ENCODE measurements at places on chromosomes 7 and 10.

GRCh38 chr7:109864230-109864629 is 1226.7 kb upstream of the LRRN3 start:
- no peak for DNase-seq

DNA sequence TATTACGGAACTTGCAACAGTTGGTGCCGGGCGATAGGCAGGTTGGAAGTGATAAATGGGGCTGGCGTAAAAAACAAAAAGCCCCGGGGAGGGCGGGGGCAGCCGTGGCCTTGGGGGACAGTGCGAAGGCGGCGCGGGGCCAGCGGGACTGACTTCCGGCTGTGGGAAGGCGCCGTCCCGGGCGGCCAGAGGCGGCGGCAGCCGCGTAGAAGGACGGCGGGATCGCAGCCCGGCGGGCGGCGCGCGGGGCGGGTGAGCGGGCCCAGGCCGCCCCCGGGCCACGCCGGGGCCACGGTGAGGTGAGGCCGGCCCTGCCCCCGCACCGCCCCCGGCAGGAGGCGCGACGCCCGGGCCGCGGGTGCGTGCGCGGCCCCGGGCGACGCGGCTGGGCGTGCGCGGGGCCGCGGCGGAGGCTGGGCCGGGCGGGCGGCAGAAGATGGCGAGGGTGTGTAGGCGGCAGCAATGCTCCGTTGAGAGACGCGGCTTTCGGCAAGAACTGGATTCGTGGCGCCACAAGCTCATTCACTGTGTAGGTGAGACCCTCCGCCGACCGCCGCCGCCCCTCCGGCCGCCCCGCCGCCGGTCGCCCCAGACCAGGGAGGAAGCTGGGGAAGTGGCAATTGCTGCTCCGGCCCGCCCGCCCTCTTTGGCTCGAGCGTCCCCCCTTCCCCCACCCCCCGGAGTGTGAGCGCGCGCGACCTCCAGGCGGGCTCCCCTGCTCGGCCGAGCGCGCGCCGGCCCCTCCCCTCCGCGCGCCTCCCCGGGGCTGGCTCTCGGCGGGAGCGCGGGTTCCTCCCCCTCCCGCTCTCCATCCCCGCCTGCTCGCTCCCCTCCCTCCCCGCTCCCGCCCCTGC is at the start of gene LCOR:
TSS of gene LCOR (plus strand) at position 432 of the 854 bp plus-strand sequence. CDS start 116,760 bp downstream, outside the sequence.
- peak; percentile 58 for DNase-seq

- no peak for DNase-seq
Observed at GRCh38 chr10:85317827-85318226, 989.4 kb downstream of the CCSER2 start.

GRCh38 chr7:79612022-79612421 is 158.6 kb upstream of the MAGI2 start:
- DNase-seq, result no peak

- no peak for DNase-seq
Observed at GRCh38 chr7:31651234-31652062, 35.6 kb upstream of the PPP1R17 start.

- DNase-seq, result no peak
Observed at GRCh38 chr10:55146032-55146431, 345.0 kb upstream of the PCDH15 start.

- no peak for DNase-seq
Observed at GRCh38 chr7:5824297-5824610, 42.8 kb upstream of the RNF216 start.

DNA sequence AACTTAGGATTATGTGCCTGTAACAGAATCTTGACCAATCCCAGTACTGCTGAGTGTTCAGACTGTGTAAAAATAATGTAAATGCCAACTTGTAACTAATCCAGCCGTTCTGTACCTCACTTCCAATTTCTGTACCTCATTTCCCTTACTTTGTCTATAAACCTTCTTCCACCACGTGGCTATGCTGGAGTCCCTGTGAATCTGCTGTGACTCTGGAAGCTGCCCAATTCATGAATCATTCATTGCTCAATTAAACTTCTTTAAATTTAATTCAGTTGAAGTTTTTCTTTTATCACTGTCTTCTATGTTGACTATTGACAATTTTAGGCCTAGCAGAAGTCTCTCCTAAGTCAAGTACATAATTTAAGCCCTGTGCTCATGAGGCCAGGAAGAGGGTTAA is 215.3 kb upstream of the RHOBTB1 start:
- DNase-seq, result no peak

GRCh38 chr10:49650724-49651034 is 28.8 kb upstream of the C10orf53 start:
- no peak for DNase-seq

DNA sequence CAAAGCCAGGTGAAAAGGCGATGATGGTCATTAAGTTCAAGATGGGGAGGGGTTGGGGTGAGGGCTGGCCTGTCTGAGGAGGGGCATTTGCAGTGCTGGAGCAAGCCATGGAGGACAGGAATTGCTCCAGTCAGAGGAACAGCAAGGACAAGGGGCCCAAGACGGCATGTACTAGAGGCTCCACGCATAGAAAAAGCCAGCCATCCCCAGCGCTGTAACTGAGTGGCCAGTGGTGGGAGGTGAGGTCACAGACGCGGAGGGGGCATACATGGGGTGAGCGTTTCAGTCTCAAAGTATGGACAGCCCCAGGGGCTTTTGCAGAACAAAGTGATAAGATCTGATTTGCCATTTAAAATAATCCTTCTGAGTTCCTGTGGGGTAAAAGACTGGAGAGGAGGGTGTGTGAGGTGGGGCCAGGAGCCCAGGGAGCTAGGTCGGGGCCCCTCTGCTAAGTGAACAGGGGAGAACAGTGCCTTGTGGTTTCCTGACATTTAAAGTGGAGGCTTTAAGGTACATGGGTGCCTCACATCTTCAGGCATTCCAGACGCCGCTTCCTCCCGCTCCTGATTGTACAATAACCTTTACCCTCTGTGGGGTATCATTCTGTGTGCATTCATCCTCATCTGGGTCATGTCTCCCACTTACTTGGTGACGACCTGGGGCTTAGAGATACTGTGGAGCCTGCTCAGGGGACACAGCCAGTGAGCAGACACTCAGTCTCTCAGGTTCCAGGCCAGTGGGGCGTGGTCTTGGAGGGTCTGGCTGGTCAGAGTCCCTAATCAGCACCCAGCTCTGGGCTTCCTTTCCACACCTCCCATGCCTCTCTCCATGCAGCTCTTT is 105.6 kb upstream of the GPR26 start:
- no peak for DNase-seq

DNA sequence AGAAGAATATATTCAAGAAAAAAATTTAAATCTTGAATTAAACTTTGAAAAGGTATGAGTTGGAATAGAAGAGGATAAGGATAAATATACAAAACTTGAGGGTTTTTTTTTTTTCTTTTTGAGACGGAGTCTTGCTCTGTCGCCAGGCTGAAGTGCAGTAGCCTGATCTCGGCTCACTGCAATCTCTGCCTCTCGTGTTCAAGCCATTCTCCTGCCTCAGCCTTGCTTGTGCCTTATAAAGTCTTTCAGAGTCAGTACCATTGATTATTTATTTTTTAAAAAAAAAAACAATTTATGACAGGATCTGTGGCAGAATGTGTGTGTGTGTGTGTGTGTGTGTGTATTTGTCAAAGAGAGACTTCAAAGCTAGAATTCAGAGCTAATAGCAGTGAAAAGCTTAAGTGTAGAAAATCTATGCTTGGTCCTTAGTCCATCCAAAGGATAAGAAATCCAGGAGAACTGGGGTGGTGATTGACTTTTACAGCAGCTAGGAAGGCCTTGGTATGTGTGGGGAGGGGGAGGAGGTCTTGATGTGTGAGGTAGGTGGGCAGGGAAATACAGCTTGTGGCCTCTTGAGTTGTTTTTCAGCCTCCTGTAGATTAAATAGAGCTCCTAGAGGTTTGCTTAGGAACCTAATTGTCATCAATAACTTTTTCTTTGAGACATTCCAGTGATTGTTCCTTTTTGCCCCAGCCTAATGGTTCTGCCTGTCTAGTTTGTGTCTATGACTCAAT is 2.4 kb downstream of the HECTD2 start:
- no peak for DNase-seq

DNA sequence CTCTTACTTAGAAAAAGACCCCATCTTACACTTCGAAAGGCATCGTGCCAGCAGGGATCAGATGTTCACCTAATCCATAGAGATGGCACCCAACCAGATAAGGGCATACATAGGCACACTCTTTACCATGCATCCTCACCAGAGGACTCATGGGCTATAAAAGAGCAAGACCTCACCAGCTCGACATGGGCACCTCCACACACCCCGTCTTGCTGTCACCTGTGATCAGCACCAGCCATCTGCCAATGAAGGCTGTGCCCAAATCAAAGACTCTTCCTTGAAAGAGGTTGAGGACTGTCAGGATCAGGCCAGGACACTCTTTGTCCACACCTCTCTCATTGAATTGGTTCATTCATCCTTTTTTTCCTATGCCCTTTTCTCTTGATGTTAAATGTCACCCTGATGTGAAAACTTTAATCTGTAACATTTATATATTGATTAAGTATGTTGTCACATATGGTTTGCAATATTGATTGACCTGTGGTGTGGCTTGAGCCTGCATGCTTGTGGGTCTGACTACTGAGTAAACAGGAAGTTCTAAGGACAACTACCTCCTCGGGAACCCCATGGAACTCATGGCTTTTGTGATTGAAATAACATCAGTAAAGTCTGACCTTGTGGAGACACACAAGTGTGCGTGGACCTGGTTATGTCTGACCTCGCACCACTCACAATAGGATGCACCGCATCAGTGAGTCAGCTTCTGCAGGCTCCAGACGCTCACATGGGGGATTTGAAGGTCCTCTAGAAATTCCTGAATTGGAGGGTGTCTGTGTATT is 75.5 kb downstream of the HTR5A start:
- no peak for DNase-seq

DNA sequence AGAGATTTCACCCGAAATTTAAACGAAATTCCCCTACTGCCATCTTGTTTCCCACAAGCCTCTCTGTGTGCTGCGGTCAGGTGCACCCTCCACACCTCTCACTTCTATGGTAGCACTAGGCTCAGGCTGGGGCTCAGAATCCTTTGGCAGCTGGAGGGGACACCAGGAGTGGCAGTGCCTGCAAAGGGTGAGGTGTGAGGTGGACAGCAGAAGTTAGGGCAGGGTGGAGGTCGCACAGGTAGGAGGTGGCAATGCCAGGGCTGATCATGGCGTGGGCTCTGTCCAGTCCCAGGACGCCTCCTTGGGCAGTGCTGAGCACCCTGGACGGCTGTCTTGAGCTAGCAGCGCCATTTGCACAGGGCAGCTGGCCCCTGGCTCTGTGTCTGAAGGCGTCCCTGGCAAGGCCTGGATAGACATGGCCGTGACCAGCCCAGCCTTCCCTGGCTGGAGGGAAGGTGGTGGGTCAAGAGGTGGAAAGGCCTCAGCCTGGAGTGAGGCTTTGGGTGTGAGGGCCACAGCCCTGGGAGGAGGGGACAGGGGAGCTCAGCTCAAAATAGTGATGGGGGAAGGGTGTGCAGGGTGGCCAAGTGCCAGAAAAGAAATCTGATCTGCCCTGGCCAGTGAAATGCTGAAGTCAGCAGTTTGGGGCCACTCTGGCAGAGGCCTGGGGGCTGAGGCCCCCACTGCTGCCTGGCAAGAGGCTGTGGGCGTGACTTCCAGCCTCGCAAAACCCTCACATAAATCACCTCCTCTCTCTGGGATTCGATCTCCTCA is 40.0 kb downstream of the ZCCHC24 start:
- peak; percentile 55 for DNase-seq

GRCh38 chr10:124923684-124924083 is 18.2 kb upstream of the ZRANB1 start:
- no peak for DNase-seq

DNA sequence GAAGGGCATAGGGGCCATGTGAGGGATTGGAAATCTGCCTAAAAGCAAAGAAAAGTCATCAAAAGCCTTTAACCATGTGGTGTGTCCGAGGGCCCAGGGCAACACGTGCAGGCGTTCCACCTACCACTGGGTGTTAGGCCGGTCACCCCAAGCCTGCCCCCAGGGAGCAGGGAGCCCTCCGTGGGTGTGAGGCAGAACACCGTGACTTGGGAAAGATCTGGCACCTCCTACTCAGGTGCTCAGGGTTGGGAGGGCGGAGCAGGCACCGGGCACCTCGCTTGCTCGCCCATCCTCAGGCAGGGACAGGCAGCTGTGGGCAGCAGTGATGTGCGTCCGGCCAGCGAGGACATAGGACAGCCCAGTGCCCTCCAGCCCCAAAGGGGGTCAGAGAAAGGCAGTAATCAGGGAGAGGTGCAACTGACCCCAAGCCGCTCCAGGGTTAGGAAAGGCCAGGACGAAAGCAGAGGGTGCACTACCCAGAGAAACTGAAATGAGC is 80.7 kb upstream of the CHST15 start:
- no peak for DNase-seq

DNA sequence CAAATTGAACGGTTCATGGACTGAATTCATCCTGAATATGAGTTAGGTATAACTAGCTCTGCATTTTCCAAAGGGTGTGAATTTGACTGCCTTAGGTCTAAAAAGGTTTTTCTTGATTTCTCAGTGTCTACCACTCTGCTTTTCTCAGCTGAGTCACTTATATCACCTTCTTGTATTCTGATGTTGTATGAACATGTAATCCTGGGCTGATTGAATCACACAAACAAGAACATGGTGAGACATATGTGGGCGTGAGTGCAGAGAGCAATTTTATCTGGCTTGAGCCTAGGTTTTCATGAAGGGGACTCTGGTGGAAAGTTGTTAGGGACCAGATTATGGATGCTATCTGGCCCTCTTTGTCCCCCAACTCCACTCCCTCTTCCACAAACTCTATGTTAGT is 239.8 kb downstream of the SUGCT start:
- no peak for DNase-seq

- no peak for DNase-seq
Observed at GRCh38 chr7:50779427-50779826, 3.3 kb downstream of the GRB10 start.

DNA sequence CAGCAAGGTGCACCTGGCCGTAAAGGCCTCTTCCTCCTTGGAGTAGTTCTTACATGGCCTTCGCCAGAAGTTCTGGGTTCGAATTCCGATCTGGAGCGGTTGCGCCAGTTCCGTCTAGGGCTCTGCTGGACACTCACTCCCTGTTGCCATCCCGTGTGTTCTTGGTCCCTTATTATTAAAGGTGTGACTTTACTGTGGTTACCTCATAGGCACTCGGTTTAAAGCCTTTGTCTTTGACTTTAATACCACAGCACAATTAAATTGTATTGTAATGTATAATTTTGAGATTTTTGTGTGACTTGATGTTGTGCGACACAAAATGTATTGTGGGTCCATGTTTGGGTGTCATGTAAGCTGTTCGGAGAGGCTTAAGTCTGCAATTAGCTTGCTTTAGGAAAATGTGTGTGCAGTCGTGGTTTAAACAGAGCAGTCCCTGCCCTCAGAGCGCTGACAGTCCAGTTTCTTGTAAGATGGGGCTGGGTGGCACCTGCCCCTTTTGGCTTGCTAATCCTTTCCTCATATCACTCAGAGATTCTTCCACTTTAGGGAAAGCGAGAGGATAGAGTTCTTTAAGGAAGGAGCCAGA is 919 bp downstream of the INPP5F start:
- DNase-seq, result no peak

GRCh38 chr10:60042262-60042661 is 135.9 kb upstream of the CCDC6 start:
- no peak for DNase-seq

DNA sequence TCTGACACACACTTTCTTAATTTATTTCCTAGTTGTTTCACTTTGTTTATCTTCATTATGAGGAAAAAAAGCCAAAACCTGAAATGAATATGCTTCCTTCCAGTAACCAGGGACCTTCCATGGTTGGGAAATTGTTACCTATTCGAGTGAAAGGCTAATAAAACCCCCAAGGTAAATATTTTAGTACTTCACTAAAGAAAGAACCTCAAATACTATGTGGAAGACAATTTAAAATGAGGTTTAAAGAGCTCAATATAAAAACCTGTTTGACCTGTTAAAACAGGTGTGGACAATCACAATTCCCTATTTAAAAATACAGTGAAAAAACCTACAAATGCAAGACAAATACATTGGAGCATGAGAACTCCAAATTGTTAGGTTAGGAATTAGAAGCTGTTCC is 192.6 kb downstream of the CFTR start:
- no peak for DNase-seq

- DNase-seq, result no peak
Observed at GRCh38 chr7:73988197-73988596, 39.8 kb upstream of the ELN start.

All from left renal pelvis (tissue), 4 donors.